SK-N-SH (cell line): ENCODE measurements at places on chromosomes 5 and 9.
A peak's percentile ranks its signal among the peaks of the same experiment; 100 is the strongest.

GRCh38 chr9:108687006-108687987 is 168.5 kb downstream of the ACTL7B start:
- H3K27ac ChIP-seq, result no peak overlapping the region
- no peak overlapping the region for H3K4me3 ChIP-seq
- no peaks in the 10 kb centered on the region for H3K4me1 ChIP-seq

DNA sequence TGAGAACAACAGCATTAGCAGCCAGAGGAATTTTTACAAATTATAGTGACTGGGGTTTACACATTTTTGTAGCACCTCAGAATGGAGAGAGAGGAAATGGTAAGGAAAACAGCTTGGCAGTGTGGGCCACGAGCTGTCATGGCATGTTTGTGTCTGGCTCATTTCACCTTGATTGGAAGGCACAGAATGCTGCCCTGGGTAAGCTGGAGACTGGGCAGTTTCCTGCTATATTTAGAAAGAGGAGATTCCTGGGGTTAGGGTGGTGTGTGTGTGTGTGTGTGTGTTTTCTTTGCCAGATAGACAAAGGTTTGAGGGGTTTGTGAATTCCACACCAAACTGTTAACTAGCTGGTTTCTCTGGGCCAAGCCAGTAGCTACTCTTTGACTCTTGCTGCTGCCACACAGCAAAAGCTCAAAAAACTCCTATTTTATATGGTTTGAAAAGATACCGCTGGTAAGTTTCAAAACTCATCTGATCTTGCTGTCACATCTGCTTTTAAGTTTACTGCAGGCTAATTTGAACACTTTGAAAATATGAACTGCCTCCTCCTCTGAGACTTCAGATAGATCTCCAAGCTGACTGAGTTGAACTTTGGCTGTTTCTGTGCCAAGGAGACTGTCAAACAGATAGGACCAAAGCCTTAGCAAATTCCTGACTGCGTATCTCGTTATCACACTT is 9.1 kb downstream of the ARHGAP26 start:
- no peak overlapping the region for H3K4me3 ChIP-seq
- peak overlapping the region; percentile 59; the same call in 1 of the 2 replicates for H3K27ac ChIP-seq
- no peaks in the 10 kb centered on the region for H3K36me3 ChIP-seq
- DNase-seq, result peak; percentile 60

- no peaks in the 10 kb centered on the region for H3K36me3 ChIP-seq
- DNase-seq, result no peak
- no peak overlapping the region for H3K4me3 ChIP-seq
- no peaks in the 10 kb centered on the region for H3K4me1 ChIP-seq
- H3K27me3 ChIP-seq, result no peaks in the 10 kb centered on the region
Measured at GRCh38 chr5:111256128-111256527, 31.9 kb downstream of the CAMK4 start.

DNA sequence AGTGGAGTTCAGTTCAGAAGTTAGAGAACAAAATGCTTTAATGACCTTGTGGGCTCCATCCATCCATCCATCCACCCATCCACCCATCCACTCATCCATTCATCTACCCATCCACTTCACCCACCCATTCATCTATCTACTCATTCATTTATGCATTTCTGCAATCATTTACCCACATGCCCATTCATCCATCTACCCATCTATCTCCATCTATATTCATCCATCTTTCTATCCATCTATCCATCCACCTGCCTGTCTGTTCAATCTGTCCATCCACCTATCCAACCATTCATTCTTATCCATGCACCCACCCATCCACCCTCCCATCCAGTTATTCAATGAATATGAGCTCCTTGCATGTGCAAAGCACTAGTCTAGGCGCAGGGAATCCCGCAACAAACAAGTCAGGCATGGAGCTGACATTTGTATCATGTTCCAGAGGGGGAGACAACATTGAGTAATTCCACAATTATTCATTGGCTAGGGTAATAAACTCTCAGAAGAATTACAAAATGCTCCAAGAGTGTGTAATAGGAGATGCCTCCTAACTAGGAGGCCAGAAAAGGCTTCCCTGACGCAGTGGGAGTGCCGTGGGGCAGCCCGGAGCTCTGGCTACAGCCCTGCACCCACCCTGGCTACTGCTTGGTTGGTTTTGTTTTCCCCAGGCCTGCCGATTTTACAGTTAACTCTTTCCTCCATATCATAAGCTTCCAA is 211.2 kb downstream of the NXNL2 start:
- peaks cover 39% of the 10 kb centered on the region for H3K4me1 ChIP-seq
- H3K27ac ChIP-seq, result peak overlapping the region; percentile 84
- no peak for DNase-seq
- no peak overlapping the region for H3K4me3 ChIP-seq
- no peaks in the 10 kb centered on the region for H3K36me3 ChIP-seq

DNA sequence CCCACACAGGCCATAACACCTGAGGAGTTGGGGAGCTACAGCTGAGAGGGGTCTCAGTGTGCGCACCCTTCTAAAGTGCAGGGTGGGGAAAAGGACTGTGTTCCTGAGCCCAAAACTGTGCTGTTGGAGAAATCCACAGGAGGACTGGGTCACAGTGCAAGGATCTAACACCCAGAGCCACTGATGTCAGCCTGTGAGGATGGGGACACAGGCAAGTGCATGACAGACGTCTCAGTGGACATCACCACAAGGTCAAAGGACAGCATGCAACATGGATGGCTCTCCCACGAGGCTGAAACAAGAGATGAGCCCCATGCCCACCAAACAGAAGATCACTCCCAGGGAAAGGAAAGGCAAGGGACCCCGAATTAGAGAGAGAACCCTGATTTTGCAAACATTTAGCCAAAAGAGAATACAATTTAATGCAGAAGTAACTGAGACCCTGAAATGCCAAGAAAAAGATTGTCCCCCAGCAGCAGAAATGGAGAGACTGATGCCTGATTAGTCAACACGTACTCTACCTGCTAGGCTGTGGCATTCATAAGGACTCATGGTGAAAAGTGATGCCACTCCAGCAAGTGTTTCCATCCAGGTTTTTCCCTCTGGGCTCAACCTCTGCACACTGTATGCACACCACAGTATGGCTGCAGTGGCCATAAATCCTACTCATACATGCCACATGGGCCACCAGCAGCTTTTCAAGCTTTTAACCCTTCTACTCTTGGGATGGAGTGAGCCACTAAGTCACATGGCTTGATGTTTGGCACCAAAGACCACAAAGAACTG is 14.2 kb downstream of the KLF9 start:
- no peaks in the 10 kb centered on the region for H3K36me3 ChIP-seq
- H3K4me3 ChIP-seq, result no peak overlapping the region
- no peaks in the 10 kb centered on the region for H3K27me3 ChIP-seq
- DNase-seq, result no peak
- peaks cover 11% of the 10 kb centered on the region; the same call in 1 of the 2 replicates for H3K4me1 ChIP-seq
